ENCODE measurements at places on chromosomes 5 and 9.

DNA sequence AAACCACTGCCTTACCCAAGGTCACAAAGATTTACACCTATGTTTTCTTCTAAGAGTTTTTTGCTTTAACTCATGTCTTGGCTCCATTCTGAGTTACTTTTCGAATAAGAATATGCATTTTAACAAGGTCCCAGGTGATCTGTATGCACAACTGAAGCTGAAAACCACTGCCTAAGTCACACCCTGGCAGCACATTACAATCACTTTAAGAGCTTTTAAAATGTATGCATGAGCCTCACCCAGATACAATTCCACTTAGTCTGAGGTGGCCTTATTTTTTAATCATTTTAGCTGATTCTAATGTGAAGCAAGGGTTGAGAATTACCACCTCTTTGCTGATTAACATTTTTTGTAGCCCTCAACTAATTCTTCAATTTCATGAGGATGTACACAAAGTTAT, 29.5 kb downstream of the IDNK start:
- no peak for DNase-seq

DNA sequence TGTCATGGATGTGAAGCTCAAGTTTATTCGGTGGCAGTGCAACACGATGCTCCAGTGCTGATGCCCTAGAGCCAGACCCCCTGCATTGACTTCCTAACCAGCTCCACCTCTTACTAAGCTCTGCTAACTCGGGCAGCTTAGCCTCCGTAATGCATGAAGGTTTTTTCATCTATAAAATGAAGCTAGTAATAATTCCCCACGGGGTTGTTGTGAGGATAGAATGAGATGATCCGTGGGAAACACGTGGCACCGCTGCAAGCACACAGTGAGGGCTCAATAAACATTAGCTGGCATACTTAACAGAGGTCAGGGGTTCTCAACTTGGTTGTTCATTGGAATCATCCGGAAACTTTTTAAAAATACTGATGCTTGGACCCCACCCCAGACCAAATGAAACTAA, 6.8 kb downstream of the ENC1 start:
- DNase-seq, result no peak

DNA sequence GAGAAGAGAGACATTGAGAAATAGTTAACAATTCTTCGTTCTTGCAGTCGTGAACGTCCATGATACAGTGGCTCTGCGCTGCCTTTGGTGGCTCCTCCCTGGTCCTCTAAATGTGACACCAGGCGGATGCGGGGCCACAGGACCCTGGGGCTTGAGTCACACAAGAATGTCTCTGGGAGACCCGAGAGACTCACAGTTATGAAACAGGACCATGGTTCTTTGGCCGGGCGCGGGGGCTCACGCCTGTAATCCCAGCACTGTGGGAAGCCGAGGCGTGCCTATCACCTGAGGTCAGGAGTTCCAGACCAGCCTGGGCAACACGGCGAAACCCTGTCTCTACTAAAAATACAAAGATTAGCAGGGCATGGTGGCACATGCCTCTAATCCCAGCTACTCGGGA, 767 bp upstream of the ZDHHC11 start:
- no peak for DNase-seq

DNA sequence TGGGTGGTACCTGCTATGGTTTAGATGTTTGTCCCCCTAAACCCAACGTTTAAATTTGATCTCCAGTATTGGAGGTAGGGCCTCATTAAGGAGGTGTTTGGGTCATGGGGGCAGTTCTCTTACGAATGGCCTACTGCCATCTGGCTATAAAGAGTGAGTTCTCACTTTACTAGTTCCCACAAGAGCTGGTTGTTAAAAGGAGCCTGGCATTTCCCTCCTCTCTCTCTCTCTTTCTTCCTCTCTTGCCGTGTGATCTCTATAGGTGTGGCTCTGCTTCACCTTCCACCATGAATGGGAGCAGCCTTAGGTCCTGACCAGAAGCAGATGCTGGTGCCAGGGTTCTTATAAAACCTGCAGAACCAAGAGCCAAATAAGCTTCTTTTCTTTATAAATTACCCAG, 193.2 kb upstream of the CDH6 start:
- DNase-seq, result no peak

DNA sequence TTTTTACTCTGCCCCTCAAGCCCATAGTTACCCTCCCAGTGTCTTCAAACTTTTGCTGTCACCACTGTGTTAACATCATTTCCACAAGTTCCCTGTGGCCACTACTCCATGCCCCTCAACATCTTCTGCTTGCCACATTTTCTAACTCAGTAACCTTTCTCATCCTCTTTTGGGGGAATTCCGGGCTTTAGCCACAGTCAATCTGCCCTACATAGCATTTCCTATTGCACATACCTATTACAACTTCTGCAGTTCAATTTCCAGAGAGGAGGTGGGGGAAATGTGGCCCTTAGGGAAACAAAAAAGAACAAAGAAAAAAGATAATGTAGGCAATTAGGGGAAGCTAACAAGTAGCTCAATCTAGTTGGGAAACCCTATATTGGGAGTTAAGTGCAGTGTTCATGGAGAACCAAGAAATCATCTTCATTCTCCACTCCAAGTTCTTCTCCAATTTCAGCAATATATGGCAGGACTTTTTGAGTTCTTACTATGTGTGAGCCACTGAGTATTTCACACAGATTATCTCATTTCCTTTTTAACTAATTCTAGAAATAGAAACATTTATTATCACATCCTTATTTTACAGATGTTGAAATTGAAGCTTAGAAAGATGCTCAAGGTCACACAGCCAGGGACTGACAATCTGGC, 40.2 kb upstream of the LPAR1 start:
- no peak for DNase-seq

- no peak for DNase-seq
Measured at GRCh38 chr5:28404363-28405071, 1366.1 kb upstream of the CDH9 start.

DNA sequence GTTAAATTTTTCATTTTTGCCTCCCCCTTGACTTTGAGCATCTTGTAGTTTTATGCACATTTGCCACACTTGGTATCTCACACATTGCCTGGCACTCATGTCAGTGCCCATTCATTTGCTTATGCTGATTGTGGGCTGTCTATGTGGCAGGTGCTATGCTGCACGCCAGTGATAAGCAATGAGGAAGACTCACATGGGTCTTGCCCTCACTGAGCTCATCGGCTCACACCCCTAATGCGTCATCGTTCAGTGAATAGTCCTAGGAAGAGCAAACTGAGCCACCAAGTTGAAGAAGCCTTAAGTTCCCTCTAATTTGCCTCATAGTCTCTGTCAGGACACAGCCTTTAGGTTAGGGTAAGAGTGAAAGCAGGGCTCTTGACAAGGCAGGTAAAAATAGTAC, 209.4 kb upstream of the IL12B start:
- DNase-seq, result no peak

DNA sequence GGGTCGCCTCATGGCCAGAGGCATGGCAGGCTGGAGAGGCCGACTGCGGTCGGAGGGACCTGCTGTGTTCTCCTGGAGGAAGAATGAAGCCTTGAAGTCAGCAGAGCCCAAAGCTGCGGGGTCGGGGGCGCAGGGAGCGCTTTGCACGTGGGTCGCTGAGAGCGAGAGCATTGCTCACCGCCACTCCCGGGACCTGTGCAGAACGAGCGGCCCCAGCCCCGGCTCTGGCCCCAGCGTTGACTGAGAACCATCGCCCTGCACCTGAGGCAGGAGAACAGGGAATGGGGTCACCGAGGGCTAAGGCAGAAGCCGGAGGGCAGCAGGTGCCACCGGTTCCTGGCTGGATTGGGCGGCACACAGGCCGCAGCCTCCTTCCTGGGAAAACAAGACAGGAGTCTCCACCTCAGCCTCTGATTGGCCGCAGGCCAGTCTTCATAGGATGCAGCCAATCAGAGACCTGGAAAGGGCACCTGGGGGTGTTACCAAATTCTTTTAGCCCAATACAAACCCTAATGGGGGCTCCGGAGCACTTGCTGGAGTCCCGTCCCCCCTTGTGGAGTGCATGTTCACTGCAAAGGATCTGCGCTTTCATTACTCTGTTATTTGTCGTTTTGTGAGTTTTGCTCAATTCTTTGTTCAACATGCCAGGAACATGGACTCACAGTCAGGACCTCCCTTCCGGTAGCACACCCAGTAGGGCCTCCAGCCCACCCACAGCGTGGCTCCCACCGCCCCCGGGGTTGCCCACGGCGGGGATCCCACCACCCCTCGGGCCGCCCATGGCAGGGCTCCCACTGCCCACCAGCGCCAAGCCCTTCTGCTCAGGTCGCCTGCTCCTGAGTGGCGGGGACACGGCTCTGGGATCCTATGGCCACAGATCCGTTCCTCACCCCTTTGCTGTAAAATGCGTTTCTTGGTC, 24.7 kb upstream of the SLC6A19 start:
- peak; percentile 48 for DNase-seq

GRCh38 chr5:56317923-56318561, 84.9 kb upstream of the ANKRD55 start:
- DNase-seq, result no peak

- DNase-seq, result no peak
Measured at GRCh38 chr5:64693636-64694035, 3.3 kb downstream of the SHISAL2B start.

- no peak for DNase-seq
Measured at GRCh38 chr9:99962680-99963261, 56.3 kb downstream of the STX17 start.

DNA sequence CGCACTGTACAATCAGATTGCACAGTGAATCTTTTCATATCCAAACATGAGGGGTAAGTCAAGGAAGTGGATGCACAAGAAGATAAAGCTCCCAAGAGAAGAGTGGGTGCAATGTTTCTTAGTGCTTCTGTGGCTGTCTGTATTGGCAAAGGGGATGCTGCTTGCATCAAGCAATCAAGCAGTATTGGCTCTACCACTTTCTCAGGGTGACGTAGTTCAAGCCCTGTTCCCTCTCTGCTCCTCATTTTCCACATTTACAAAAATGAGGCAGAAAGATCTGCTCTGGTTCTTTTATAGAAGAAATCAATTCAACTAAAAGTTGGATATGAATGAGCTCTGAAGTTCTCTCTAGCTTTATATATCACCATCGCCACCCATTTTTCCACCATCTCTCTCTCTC, 2.3 kb downstream of the TNFSF8 start:
- no peak for DNase-seq

DNA sequence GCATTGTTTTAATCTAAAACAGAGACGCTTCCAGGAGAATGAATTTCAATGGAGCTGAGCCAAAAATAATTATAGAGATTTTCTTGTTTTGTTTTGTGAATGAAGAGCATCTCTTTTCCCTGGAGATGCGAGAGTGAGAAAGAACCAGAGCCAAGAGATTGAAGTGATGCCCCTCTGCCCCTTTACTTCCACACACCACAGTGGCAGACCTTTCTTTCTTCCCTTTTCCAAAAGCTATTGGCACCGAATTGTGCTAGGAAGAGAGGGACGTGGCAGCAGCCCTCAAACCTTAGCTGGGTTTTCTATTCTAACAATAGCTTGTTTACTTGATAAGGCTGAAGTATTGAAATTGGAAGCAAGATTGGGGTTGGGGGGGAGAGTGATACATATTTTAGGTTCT, 133.0 kb upstream of the TMEM161B start:
- DNase-seq, result no peak

DNA sequence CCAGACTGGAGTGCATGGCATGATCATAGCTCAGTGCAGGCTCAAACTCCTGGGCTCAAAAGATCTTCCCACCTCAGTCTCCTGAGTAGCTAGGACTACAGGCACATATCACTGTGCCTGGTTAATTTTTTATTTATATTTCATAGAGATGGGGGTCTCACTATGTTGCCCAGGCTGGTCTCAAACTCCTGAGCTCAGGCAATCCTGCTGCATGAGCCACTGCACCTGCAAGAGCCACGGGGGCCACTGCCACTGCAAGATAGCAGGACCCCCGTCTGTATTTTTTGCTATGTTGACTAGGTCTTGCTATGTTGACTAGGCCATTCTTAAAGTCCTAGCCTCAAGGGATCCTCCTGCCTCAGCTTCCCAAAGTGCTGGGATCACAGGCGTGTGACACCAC, 6.5 kb downstream of the CYSTM1 start:
- DNase-seq, result no peak

DNA sequence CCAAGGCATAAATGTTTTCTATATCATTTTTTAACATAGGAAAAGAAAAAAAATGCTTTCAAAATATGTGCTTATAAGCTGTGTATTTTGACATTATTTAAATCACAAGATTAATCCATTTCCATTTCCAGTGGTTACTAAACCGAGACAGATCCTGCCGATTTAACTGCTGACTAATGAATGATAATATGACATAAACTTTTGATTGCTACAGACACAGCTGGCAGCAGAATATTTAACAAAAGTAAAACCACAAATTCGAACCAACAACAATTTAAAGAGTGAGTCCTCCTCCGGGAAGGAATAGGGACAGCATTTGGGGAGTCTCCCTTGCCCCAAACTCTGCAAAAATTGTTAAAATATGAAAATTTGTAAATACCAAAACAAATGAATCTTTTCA, 401.3 kb upstream of the DAB2 start:
- DNase-seq, result no peak

- DNase-seq, result no peak
Measured at GRCh38 chr5:56941981-56942380, 9.9 kb downstream of the MIER3 start.

Data from SHP77 (cell line).